ENCODE measurements at places on chromosomes 7 and 10. TPM values are rescaled to one million over a fixed set of nuclear protein-coding genes. Genes with fewer than 3 reads are reported as not detected.

The WEE2 gene
- not detected for total RNA-seq

The CDK14 gene
- total RNA-seq, result 0.14 TPM

The PDK4 gene
- 22.0 TPM for total RNA-seq

The ZFYVE27 gene
- total RNA-seq, result 19.5 TPM
